HTR-8/SVneo (cell line): ENCODE measurements at places on chromosomes 11 and 22.

- no peak for DNase-seq
These were observed 554 bp upstream of the NECTIN1 start for GRCh38 chr11:119729581-119729927.

DNA sequence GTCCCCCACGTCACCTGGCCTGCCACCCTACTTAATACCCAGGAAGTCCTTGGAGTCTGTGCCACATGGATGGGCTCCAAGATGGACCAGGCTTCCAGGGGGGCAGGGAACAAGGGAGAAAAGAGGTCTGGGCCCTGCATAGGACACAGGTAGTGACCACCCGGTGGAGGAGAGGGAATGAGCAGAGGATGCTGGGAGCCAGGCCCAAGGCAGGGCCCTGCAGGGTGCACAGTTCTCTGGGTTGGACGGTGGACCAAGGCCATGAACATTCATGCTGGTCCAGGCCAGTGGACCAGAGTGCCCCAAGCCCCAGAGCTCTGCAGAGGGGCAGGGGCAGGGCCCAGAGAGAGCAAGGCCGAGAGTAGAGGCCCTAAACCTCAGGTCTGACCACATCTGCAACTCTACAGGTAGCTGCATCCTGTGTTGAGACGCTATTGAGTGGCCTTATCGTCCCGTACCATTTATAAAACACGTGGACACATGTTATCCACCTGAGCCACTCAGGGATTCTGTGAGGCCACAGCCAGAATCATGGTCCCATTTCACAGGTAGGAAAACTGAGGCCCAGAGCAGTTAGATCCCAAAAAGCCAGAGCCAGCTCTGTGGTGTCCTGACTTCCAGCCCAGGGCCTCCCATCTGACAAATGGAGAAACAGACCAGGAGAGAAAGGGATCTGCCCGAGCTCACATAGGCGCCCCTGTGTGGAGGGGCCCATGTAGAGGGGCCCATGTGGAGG is 46.4 kb downstream of the IGLL5 start:
- no peak for DNase-seq

DNA sequence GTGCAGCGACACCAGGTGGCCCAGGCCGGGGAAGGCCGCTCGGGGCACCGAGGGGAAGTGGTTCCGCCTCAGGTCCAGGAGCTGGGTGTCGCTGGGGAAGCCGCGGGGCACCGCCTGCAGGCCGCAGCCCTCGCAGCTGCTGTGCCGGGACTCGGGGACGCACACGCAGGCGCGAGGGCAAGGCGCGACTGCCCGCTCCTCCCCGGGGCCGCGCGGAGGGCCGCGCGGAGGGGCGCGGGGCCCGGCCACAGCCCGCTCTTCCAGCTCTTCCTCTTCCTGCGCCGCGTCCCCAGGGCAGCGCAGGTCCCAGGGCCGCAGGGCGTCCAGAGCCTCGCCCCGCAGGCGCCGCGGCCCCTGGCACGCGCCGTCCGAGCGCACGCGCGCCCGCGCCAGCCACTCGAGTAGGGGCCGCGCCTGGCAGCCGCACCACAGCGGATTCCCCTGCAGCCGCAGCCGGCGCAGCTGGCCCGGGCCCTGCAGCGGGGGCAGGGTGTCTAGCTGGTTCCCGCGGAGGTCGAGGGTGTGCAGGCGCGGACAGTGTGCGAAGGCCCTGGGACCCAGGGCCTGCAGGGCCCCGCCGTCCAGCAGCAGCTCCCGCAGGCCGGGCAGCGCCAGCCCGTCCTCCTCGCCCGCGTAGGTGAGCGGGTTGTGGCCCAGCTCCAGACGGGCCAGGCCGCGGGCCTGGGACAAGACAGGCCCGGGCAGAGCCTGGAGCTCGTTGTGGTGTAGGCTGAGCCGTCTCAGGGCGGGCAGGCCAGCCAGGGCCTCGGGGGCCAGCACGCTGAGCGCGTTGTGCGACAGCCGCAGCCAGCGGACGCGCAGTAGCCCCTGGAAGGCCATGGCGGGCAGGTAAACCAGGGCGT is 2.8 kb downstream of the CHADL start:
- no peak for DNase-seq

DNA sequence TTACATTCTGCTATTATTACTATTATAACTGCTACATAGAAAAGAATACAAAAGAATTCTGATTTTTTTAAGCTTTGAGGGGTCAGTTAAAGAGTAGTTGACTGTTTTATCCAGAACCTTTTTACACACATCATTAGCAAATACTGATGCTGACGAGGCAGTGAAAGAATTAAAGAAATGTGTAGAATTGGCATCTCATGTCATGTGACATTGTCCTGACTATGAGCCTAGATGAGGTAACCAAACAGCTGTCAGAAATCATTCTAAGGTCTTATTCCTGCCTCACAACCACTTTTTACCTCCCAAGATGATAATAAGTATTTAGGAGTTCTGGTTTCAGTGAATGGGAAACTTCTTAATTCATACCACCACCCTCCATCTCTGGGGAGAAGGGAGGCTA is 121.0 kb downstream of the SLC1A2 start:
- DNase-seq, result no peak

- no peak for DNase-seq
These were observed 16.1 kb downstream of the CPT1A start for GRCh38 chr11:68825571-68825970.

DNA sequence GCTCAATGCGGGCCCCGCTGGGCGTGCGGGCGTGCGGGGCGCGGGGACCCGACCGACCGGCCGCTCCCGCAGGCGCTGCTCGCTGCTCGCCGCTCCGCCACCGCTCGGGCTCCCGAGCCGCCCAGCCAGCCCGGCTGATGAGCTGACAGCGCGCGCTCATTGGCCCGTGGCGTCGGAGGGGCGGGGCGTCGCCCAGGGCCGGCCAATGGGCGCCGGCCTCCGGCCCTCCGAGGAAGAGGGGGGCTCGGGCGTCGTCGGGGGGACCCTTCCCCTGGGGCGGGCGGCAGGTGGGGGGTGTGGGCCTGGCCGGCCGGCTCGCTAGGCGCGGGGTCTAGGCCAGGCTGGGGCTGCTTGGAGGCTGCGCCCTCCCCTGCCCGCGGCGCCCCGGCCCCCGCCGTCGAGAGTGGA is at the start of gene SCUBE1:
Gene SCUBE1 (minus strand): TSS at position 111 of the 408 bp plus-strand sequence. CDS start 111 bp downstream, outside the sequence.
- DNase-seq, result peak; percentile 68

DNA sequence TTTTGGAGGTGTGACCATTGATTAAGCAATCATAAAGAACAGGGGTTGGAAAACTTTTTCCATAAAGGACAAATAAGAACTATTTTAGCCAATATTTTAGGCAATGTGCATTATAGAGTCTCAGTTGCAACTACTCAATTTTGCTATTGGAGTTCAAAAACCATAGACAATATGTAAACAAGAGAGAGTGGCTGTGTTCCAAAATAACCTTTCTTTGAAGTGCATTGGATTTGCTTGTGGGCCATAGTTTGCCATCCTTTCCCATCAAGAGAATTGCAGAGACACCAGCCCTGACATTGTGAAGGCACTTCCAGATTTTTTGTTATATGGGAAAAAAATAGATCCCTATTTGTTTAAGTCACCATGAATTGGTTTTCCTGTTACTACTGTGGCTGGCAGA is 63.3 kb upstream of the LARGE1 start:
- no peak for DNase-seq

GRCh38 chr11:128463979-128464378 is 123.4 kb downstream of the ETS1 start:
- no peak for DNase-seq

DNA sequence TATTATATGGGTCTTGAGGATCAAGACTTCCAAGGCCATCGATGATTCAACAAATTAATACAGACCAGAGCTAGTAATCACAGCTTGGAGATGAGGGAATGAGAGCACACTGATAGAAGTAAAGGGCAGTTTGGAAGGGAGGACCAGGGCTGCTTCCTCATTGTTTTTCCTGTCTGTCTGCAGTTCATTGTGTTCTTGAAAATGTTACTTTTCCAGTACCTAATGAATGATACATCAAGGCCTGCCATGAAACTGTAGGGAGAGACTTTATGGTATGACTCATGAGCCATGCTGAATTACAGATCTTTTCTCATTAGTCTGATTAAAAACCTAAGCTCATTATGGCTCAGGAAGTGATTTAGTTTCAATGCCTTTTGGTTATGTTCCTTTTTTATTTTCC is 855.6 kb downstream of the KCNA4 start:
- no peak for DNase-seq

- no peak for DNase-seq
These were observed 139.8 kb upstream of the CEP126 start for GRCh38 chr11:101775033-101775432.

- DNase-seq, result peak; percentile 12
These were observed 44.2 kb upstream of the SMTN start for GRCh38 chr22:31036671-31037550.

- no peak for DNase-seq
These were observed 592.6 kb downstream of the ETS1 start for GRCh38 chr11:127994736-127995135.
